LHCN-M2 (cell line): ENCODE measurements at places on chromosomes 4 and X.
A peak's percentile ranks its signal among the peaks of the same experiment; 100 is the strongest.

GRCh38 chr4:138507522-138507921 is 265.4 kb upstream of the SLC7A11 start:
- DNase-seq = peak; percentile 77

GRCh38 chr4:111475001-111475400 is 670.3 kb upstream of the FAM241A start:
- DNase-seq = peak; percentile 62

GRCh38 chr4:88857588-88857987 is 160.0 kb upstream of the NAP1L5 start:
- no peak for DNase-seq

GRCh38 chrX:70254063-70254400 is 6.0 kb downstream of the P2RY4 start:
- DNase-seq = peak; percentile 10

DNA sequence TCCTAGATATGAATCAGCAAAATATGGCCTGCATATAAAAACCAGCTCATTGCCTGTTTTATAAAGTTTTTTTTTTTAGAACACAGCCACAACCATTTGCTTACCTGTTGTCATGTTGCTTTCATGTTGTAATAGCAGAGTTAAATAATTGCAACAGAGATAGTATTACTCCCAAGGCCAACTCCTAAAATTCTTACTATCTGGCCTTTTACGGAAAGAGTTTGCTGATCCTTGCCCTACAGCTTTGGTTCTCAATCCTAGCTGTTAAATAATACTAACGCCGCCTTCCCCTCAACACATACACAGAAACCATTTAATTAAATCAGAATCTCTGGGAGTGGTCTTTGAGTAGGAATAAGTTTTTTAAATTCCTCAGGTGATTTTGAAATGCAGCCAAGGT is 231.3 kb upstream of the TET2 start:
- DNase-seq = no peak

DNA sequence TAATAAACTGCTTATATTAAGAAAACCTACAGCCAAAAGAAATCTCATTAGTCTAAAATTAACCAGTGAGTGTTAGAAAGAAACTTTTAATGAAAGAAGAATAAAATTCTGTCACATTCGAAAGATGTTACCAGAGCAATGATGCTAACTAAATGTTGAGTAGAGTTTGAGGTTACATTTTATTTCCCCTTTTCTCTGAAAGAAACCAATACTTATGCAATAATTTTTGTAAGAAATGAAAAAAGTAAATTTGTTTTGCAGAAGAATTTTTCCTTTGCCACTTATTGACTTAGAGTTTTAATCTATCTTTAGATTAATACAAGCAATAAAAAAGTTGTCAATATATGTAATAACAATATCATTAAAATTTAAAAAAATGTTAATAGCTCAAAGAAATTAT is 574.0 kb upstream of the GALNTL6 start:
- no peak for DNase-seq

- no peak for DNase-seq
These were observed 8.5 kb upstream of the MID1 start for GRCh38 chrX:10628906-10629305.

- peak; percentile 42 for DNase-seq
These were observed 886 bp downstream of the DCLK2 start for GRCh38 chr4:150079081-150079581.

DNA sequence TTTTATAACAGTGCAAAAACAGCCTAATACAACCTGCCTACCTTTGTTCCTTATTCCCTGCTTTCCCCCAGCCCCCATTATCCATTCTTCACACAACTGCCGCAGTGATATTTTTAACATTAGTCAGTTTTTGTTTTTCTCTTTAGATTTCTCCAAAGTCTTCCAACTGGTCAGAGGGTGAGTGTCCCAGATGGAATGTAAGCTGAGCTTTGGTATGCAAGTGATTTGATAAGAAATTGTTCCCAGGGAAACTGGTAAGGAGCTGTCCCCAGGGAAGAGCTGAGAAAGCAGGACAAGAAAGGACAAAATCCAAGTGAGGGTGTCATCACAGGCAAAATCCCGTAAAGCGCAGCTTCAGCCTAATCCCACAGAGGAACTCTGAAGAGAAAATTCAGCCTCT is 475.5 kb upstream of the ADGRL3 start:
- DNase-seq = no peak
